A549 treated with Mapracorat at 1 μM for 4 hours (cell line): ENCODE measurements at places on chromosomes 7 and 10. TPM values are rescaled to one million over a fixed set of nuclear protein-coding genes. Genes with fewer than 3 reads are reported as not detected.

The KCP gene
- total RNA-seq, result 0.05 to 0.30 TPM (median 0.15 TPM) in 5 replicates

The SORCS3 gene
- not detected in 5 replicates for total RNA-seq

The C10orf67 gene
- 0.06 to 0.13 TPM (median 0.13 TPM) in 3 of 5 replicates, not detected in the others for total RNA-seq

The C7orf57 gene
- 0.24 to 0.45 TPM (median 0.31 TPM) in 5 replicates for total RNA-seq

The NUDT13 gene
- total RNA-seq, result 2.2 to 4.0 TPM (median 3.3 TPM) in 5 replicates

The ASAH2B gene
- total RNA-seq, result 3.2 to 5.3 TPM (median 3.7 TPM) in 5 replicates

The NODAL gene
- not detected in 5 replicates for total RNA-seq

The INSYN2A gene
- total RNA-seq, result 1.3 to 2.1 TPM (median 1.6 TPM) in 5 replicates

The GBX1 gene
- total RNA-seq, result 0.20 TPM in 1 of 5 replicates, not detected in the others

The LRRC61 gene
- total RNA-seq, result not detected in 5 replicates

The DYNC1I1 gene
- 0.12 to 0.21 TPM (median 0.14 TPM) in 5 replicates for total RNA-seq

The ATG9B gene
- 0.39 to 0.66 TPM (median 0.65 TPM) in 5 replicates for total RNA-seq

The IGF2BP3 gene
- 21.3 to 32.5 TPM (median 29.1 TPM) in 5 replicates for total RNA-seq

The TMEM140 gene
- total RNA-seq, result 0.95 to 1.2 TPM (median 1.0 TPM) in 5 replicates

The HOXA11 gene
- 0.45 to 0.89 TPM (median 0.52 TPM) in 5 replicates for total RNA-seq

The DENND11 gene
- 4.7 to 6.2 TPM (median 5.9 TPM) in 5 replicates for total RNA-seq

The CRHR2 gene
- total RNA-seq, result 0.05 to 0.08 TPM (median 0.05 TPM) in 4 of 5 replicates, not detected in the other

The ZNF248 gene
- 2.5 to 3.8 TPM (median 3.3 TPM) in 5 replicates for total RNA-seq

The IFIT1B gene
- not detected in 5 replicates for total RNA-seq

The SLIT1 gene
- total RNA-seq, result 0.04 to 0.10 TPM (median 0.08 TPM) in 5 replicates

The NSMCE4A gene
- total RNA-seq, result 56.9 to 63.4 TPM (median 60.3 TPM) in 5 replicates

The ERVW-1 gene
- total RNA-seq, result not detected in 5 replicates

The CACNB2 gene
- not detected in 5 replicates for total RNA-seq

The HOXA1 gene
- 2.5 to 3.4 TPM (median 3.0 TPM) in 5 replicates for total RNA-seq

The TRIM4 gene
- 24.6 to 27.9 TPM (median 25.0 TPM) in 5 replicates for total RNA-seq

The WIPF3 gene
- total RNA-seq, result 0.39 to 0.71 TPM (median 0.56 TPM) in 5 replicates

The TLX1 gene
- total RNA-seq, result not detected in 5 replicates

The DNMBP gene
- total RNA-seq, result 21.8 to 28.1 TPM (median 27.3 TPM) in 5 replicates

The ANKRD61 gene
- total RNA-seq, result 0.28 to 1.2 TPM (median 0.51 TPM) in 5 replicates

The SSC4D gene
- 0.73 to 1.5 TPM (median 0.89 TPM) in 5 replicates for total RNA-seq

The TDRD1 gene
- total RNA-seq, result not detected in 5 replicates

The GTPBP10 gene
- total RNA-seq, result 24.3 to 29.7 TPM (median 26.6 TPM) in 5 replicates

The PRKCQ gene
- 3.3 to 4.1 TPM (median 3.6 TPM) in 5 replicates for total RNA-seq

The HYAL4 gene
- total RNA-seq, result 0.08 TPM in 1 of 5 replicates, not detected in the others
